ENCODE measurements at places on chromosomes 12 and 14.

DNA sequence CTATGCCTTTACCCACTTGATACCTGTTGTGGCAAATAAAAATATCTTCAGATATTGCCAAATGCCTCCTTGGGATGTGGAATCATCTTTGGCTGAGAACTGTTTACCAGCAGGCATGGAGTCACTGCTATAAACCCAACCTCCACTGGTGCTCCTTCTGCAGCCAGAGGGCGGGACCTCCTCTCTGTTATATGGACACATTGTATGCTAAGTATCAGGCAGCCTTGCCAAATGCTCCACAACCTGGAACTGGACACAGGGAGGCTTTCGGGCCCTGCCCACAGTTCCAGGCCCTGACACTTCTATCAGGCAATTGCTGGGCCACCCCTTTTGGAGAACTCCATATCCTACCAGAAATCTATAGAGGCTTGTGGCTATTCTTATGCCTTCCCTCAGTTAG is 201.0 kb downstream of the TMX1 start:
- no peak for DNase-seq

DNA sequence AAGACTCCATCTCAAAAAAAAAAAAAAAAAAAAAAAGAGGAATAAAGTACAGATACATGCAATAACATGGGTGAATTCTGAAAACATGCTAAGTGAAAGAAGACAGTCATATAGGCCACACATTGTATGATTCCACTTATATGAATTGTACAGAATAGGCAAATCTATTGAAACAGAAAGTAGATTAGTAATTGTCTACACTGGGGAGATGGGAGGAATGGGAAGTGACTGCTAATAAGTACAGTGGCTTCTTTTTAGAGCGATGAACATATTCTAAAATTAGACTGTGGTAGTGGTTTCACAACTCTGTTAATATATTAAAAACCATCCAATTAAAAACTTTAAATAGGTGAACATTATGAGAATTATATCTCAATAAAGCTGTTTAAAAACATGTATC is 74.4 kb downstream of the ANKS1B start:
- no peak for DNase-seq

GRCh38 chr12:107372229-107372658 is 278.9 kb upstream of the CRY1 start:
- no peak for DNase-seq

DNA sequence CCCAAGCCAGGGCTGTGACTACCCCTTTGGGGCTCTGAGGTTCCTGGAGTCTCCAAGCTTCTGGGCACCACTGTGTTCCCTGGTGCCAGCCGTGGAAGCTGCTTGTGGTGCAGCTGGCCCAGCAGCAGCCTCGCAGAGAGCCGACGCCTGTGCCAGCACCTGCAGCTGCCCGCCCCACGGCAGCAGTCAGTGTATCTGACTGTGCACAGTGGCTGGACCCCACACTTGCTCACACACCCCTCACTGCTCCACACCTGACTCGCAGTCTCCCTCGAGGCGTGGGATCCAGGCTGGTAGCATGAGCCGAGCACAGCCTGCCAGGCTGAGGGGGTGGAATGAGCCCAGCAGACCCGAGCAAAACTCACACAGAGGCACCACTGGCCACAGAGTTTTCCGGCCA is 325.2 kb downstream of the PCNX1 start:
- no peak for DNase-seq

DNA sequence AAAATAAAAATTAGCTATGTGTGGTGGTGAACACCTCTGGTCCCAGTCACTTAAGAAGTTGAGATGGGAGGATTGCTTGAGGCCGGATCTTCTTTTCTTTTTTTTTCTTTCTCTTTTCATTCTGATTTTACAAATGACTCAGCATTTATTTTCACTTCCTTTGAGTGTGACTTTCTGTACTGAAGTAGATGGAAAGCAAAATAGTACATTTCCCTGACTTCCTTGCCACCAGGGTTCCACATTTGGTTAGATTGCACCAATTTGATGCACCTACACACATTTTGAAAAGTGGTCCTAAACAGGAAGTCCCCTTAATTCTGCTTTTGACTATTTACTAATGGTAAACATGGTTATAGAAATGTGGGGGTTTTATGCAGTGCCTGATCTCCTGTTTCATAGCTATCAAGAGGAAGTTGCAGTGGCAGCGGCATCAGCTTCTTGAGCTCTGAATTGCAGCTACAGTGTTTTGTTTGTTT is 13.0 kb upstream of the LEMD3 start:
- no peak for DNase-seq

- no peak for DNase-seq
Observed at GRCh38 chr12:18415227-18415626, 153.9 kb downstream of the PIK3C2G start.

GRCh38 chr14:70893062-70893845 is 14.0 kb upstream of the PCNX1 start:
- DNase-seq: no peak

DNA sequence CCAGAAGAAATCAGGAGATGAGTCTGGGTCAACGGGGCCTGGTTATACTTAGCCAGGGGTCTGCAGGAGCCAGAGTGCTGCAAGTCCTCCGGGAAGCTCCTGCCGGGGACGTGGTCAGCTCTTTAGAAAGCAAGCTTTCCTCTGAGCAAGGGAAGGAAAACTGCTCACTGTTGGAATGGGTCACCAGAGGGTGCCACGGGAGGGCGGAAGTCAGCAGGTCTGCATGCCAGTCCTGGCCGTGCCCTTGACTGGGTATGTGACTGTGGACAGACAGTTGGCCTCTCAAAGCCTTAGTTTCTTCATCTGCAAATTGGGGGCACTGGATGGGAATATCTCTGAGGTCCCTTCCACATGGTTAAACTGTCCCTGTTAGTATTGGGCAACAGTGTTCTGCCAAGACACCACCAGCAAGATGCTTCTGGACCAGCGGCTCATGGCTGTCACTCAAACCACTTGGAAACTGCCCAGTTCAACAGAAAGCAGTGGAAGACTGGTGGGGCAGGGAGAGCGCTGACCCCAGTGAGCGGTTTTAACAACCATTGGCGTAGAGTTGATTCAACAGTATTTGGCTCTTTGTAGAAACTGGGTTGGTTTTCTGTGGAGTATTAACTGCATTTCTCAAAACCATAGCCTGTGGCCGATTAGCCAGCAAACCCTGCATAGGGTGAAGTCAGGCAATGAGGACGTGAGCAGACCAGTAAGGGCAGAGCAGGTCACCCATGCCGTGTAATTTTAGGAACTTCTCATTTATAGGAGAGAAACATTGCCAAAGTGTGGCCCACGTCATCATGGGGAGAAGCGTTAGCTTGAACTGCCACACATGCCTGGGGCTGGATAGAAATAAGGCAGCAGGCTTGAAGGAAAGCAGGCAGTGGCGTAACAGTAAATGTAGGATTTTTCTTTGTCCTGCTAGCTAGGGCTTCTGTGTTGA is 163.9 kb upstream of the PRMT8 start:
- DNase-seq: no peak

- DNase-seq: no peak
Observed at GRCh38 chr14:101215927-101216326, 312.4 kb upstream of the RTL1 start.

- no peak for DNase-seq
Observed at GRCh38 chr14:43411841-43412240, 1095.2 kb downstream of the FSCB start.

Measured in cortex of kidney (tissue), 1 donor.